Left renal cortex interstitium (tissue), 4 donors: ENCODE measurements at places on chromosomes 3 and 15. TPM values are rescaled to one million over a fixed set of nuclear protein-coding genes. Genes with fewer than 3 reads are reported as not detected.
A peak's percentile ranks its signal among the peaks of the same experiment; 100 is the strongest.

GRCh38 chr15:63436872-63437375 lies 55.3 kb upstream of the CA12 start:
- DNase-seq: peak; percentile 72

- DNase-seq: no peak
These were observed 109.7 kb upstream of the GALNT15 start for GRCh38 chr3:16064642-16065414.

- no peak for DNase-seq
These were observed 395.8 kb downstream of the CACNA2D3 start for GRCh38 chr3:54518011-54518675.

DNA sequence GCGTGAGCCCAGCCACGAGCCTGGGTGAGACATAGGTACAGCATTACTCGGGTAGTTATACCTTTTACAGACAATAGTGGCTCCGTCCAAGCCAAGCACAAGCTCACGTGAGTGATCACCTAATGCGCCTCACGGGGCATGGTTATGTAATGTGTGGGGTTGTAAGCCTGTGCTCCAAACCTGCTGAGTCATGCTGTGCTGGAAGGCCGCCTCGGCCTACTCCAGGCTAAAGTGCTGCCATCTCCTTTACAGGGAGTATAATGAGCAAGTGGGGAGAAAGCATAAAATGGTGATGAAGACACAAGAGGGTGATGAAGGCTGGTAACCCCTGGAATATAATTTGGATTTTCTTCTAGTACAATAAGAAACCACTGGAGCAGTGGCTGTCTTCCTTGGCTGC lies 175.8 kb upstream of the STT3B start:
- DNase-seq: no peak

Gene MORC1
- 0.51 TPM for polyA plus RNA-seq

Gene LMAN1L
- polyA plus RNA-seq: not detected

Gene SST
- not detected for polyA plus RNA-seq

Gene DPPA4
- 4.9 TPM for polyA plus RNA-seq

Gene PDZRN3
- polyA plus RNA-seq: 35.6 TPM

Gene TM4SF18
- polyA plus RNA-seq: 27.4 TPM
